ENCODE measurements at places on chromosomes 1 and 21.

GRCh38 chr1:182196897-182197870, 135.7 kb upstream of the ZNF648 start:
- DNase-seq: no peak

DNA sequence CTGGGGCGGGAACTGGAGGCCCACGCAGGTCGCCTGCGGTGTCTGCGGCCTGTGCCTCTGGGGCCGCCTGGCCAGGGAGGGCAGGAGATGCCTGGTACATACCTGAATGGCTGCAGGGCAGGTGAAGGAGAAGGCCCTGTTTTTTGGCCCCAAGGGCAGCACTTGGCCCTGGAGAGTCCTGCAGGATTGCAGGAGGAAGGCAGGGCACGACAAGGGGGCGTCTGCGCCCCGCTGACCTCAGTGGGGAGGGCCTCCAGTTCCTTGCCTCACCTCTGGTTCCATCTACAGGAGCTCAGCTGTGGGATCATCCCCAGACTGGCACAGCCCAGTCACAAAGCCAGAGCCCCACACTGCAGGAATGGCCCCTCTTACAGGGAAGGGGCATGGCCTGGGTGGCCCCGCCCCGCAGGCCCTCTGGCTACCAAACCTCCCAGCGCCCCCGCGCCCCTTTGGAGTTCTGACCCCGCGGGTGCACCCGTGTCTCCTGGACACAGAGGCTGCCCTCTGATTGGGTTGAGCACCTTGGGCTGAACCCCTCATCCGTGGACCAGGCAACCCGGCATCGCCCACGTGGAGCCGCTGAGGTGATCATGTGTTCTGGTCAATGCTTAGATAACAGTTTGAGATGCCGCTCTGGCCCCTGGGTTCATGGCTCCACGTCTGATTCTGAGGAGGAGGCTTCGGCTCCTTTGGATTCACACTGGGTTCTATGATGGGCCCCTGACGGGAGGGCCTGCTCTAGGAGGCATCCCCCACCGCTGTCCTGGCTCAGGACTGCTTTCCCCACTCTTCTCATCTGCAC, 1.3 kb upstream of the PEX10 start:
- DNase-seq: no peak

DNA sequence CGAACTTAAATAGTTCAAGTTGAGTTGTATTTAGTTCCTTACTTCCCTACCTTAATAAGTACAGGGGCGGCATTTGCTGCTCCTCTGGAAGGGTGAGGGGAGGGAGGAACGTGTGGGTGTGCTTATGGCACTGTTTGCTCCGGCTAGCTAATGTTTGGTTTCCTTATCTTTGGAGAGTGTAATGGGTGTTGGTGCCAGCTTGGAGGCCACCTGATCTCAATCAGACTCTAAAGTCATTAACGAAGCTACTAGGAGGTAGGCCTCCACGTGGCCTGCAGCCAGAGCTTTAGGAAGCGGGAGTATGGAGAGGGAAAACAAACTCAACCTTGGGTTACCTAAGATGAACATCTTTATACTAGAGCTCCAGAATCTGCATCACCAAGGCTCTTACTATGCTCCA, 43.0 kb upstream of the RAP1A start:
- DNase-seq: no peak

DNA sequence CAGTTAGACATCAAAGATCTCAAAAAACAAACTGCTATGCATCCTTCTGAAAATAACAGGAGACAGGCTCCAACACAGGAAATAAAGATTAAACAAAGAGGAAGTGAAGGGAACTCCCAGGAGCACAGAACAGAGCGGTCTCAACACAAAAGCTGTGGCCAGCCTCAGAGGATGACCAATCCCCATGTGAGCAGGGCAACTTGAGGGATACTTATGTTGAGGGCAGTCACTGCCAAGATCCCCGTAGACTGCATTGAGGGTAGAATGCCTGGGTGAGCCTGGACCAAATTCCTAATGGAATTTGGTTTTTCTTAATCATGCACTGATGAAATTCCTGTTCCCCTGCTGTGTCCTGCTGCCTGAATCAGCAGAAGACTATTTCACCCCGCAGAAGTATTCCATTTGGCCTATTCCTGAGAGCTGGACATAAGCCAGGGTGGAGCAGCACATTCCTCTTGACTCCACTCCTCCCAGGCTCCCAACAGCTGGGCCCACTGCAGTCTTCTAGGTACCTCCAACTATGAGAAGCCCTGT, 49.0 kb downstream of the JAK1 start:
- DNase-seq: peak; percentile 72

DNA sequence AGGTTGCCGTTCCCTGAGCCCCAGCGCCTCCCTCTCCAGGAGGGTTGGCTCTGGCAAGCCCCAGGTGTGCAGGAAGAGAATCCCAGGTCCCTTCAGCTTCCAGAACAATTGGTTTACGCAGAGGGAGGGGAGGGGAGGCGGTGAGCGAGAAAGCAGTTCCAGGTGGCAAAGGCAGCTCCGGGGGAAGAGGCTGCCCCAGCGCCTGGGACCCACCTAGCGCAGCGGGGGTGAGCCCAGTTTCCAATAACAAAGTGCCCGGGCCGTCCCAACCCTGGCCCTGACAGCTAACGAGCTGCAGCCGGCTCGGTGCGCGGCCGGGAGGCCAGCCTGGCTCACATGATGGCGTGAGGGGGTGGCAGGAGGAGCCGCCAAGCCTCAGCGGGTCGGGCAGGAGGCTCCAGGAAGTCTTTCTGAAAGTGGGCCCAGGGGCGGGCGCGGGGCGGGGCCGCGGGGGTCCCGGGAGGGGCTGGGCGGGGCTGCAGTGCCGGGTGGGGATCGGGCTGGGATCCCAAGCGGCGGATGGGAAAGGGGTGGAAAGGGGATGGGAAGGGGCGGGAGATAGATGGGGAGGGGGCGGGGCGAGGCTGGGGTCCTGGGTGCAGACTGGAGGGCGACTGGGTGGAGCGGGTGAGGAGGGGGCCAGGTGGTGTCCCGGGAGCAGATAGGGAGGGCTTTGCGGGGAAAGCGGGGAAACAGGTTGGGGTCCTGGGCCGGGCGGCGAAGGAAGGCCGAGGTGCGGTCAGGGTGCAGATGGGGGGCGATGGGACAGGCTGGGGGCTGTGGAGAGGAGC, 22.8 kb downstream of the DHRS3 start:
- DNase-seq: no peak

GRCh38 chr1:111679541-111679940, 59.7 kb downstream of the INKA2 start:
- DNase-seq: no peak

- DNase-seq: no peak
Observed at GRCh38 chr1:93715529-93716126, 34.0 kb upstream of the BCAR3 start.

- no peak for DNase-seq
Observed at GRCh38 chr1:17187051-17187450, 17.9 kb upstream of the PADI1 start.

GRCh38 chr1:217017165-217017564, 293.9 kb upstream of the ESRRG start:
- DNase-seq: no peak

GRCh38 chr1:19723874-19724273, 59.2 kb downstream of the HTR6 start:
- no peak for DNase-seq

DNA sequence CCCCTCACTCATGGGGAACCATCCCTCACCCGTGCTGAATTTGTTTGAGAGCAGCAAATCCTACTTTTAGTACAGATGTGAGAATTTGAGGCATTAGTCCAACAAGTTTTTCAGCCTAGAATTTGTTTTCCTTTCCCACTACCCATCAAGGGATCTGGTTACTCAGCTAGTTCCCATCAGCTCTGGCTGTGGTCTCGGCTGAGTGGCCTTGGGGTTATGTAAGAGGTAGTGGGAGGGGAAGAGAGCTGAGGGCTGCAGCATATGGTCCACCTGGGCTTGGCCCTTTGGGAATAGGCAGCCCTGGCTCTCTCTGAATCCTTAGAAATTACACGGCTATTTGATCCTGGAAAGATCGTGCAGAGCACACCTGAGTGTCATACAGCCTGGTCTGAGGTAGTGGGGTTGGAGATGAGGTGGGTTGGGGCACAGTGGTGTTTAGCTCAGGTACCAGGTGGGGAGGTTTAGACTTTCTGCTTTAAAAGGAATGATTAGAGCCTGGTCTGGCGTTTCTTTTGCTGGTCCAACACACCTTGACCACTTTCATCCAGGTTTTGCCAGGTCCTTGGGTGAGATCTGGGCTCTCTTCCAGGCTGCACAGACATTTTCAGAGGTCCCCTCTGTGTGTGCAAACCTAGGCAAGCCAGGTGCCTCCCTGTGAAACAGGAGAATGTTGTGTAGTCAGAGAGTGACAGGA, 4.2 kb downstream of the GSTM4 start:
- DNase-seq: no peak

GRCh38 chr1:190792873-190793272, 315.2 kb upstream of the BRINP3 start:
- no peak for DNase-seq

DNA sequence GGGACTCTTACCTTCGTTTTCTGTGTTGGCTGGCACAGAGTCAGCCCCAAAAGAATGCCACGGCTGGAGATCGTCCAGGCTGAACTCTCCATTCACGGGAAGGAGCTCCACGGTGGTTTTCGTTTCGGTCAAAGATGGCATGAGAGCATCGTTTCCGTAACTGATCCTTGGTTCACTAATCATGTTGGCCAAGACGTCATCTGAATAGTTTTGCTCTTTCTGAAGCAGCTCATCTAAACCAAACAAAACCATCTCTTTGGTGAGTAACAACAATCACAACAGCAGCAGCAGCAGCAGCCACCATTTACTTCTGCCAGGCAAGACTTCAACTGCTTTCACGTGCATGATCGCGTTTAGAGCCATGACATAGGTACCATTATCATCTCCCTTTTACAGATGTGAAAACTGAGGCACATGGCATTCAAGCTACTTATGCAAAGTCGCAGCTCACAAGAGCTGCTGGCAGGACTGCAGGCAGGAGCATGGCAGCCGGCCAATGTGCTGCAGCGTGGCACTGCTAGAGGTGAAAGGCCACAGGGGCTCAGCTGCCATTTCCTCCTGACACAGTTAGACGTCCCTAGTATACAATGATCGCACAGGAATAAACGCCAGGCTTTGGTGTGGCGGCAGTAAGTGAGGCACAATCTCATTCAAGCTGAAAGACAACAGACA, 177.1 kb downstream of the GABPA start:
- DNase-seq: no peak

DNA sequence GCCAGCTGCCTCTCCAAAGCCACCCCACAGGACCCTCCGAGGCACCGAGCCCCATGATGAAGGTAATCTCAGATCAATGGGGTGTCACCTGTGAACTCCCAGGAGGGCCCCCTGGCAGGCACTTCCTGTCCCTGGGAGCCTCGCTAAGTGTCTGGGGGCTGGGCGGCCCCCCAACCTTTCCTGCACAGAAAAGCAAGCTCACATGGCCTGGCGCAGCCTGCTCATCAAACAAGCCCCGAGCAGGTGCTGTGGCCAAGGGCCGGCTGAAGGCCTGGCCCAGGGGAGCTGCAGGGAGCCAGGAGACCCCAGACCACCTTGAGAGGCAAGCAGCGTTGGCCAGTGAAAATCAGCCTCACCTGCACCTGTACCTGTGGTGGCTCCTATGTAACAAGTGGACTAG, 2.9 kb downstream of the RIPK4 start:
- no peak for DNase-seq

DNA sequence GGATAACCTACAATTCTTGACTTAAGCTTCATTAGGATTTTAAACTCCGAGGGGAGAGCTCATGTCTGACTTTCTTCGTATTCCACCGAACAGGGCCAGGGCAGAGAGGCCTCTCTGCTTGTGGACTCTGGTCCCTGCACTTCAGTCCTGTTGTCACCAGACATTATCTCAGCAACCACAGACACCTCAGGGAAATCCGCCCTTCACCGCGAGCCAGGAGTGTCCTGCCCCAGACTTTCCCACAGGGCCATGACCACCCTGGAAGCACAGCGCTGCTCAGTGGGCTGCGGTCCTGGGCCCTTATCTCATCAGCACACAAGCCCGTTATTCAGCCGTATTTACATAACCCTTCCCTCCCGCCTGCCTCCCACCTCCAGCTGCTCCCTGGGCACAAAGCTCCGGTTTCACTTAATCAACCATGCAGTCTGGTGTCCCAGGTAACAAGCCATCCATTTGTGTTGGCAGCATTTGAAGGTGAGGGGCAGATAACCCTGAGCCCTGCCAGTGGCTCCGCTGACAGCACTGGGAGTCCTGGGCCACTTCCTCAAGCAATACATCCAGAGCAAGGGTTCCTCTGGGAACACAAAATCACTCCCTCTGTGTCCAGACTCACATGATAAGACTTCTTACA, 122.8 kb upstream of the RAB4A start:
- no peak for DNase-seq

DNA sequence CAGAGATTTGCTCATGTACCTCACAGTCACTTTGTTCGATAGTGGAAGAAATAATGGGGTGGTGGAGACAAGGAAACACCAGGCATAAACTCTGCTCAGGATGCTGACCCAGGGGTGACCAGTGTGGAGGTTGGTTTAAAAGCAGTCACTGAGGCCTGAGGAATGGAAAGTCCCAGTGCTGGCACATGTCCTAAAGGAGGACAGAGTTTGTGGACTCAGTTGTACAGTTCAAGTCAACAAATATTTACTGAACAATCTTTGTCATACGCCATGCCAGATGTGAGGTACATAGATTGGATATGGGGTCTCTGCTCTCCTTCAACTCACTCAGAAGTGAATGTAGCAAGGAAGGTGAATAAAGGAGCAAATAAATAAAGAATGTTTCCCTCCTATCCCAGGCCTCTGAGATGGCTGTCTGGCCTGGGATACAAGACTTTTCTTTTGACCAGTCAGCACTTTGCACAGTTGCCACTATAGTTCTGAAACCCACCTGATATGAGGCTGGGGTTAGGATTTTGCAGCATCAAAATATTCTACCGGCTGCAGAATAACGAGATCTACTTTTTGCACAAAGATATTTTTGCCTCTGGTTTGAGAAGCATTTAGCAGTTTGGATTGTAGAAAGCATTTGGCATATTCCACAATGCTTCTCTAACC, 7.9 kb upstream of the GFI1 start:
- no peak for DNase-seq

GRCh38 chr1:60573121-60573520, 499.6 kb upstream of the C1orf87 start:
- DNase-seq: no peak

DNA sequence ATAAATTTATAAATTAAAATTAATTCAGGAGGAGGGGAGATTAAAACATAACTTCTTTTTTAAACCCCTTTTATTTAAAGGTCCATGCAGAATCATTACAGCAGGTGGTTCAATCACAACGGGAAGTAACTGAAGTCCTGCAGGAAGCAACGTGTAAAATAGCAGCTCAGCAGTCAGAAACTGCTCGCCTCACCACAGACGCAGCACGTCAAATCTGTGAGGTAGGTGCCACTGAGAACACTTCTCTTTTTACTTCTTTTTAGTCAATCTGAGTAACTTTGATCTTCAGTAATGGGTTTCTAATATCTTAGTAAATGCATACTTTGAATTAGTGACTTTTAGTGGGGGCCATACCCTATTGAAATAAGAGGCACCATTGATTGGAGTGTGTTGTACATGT, 87.0 kb downstream of the CEP350 start:
- DNase-seq: no peak

Measured in NCI-H460 (cell line).